ENCODE measurements at places on chromosomes 4 and X. TPM values are rescaled to one million over a fixed set of nuclear protein-coding genes. Genes with fewer than 3 reads are reported as not detected.

- DNase-seq: no peak
Observed at GRCh38 chr4:105645440-105645839, 63.0 kb downstream of the INTS12 start.

- DNase-seq: no peak
Observed at GRCh38 chr4:93761286-93761685, 67.3 kb upstream of the ATOH1 start.

DNA sequence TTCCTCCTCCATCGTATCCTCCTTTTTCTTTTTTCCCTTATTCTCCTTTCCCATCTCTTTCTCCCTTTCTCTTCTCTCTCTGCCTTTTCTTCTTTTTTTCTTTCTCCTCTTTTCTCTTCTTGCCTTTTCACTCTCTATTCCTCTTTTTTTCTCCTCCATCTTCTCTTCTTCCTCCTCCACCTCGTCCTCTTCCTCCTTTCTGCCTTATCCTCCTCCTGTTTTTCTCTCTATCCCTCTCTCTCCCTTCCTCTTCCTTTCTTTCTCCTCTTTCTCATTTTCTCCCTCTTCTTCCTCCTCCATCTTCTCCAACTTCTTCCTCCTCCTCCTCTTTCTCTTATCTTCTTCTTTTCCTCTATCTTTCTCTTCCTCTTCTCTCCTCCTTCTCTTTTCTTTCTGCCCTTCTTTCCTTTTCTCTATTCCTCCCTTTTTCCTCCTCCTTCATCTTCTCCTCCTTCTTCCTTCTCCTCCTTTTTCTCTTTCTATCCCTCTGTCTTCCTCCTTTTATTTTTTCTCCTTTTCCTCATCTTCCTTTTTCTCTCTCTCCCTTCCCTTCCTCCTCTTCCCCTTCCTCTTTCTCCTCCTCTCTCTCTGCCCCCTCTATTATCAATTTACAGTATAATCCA is 269.1 kb downstream of the DHRSX start:
- no peak for DNase-seq

DNA sequence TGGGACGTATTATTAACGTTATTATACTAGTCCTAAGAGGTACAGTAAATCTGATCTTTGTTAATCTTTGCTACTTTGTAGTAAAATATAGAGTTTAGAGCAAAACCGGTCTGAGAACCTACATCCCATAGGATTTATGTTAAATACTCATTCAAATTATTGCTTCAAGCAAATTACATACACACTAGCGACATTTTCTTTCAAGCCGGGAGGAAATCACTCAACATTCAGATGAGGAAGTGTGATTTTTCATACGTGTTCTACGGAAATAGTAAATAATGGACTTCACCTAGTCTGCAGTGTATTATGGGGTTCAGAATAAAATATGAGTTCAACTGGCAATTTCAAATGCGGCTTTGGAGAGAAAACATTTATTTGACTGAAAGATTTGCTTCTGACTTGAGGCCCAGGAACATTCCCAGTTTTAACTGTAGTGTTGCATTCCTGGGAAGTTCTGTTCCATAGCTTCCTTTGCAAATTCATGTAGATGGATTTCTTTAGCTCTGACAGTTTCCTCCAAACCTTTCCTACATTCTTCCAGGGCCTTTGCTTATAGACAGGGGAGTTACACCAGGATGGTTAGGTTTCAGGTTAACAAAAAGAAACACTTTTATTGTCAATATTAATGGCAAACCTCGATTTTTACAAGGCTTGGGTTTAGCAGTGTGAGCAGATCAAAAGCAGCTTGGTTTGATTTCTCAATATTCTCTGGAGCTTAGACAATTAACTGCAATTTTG is 5.3 kb upstream of the HAND2 start:
- no peak for DNase-seq

The TMEM47 gene
- 32.1 TPM for total RNA-seq

The H2BW2 gene
- total RNA-seq: not detected

The CCKAR gene
- not detected for total RNA-seq

Data from cardiac septum (tissue), 1 donor.